ENCODE measurements at places on chromosomes 12 and 14.
A peak's percentile ranks its signal among the peaks of the same experiment; 100 is the strongest.

- DNase-seq = no peak
Observed at GRCh38 chr12:123070267-123071081, 80.4 kb downstream of the PITPNM2 start.

DNA sequence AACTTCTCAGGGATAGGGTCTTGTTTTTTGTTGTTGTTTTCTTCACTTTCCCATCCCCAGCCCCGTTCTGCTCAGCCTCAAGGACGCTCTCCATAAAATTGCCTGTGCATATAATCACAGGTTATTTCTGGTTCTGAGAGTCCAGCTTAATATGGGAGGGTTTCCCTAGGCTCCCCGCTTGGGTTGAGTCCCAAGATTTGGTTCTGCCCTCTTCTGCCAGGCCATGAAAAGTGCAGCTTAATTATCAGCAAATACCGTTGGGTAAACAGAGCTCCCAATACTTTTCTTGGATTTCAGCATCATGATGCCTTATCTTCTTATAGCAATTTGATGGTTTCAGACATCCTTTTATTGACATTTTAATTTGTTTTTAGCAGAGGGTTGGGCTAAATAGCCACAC, 75.6 kb downstream of the GRIN2B start:
- no peak for DNase-seq

- DNase-seq = no peak
Observed at GRCh38 chr14:54193871-54194270, 202.9 kb upstream of the CDKN3 start.

DNA sequence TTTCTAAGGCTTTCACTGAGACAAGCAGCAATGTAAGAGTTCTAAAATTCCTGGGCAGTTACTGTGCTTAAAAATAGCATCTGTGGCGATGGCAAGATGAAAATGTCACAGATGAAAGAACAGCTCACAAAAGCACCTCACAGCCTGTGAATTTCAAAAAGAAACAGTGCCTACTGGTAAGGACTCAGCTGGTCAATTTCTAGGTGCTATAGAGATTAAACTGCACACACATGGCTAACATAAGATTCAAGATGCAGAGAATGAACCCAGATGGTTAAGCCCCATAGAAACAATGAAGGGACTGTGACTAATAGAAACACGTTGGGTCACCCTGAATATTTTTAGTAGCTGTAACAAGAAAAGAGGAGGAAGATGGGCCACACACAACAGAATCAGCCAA, 12.0 kb upstream of the IL26 start:
- DNase-seq = no peak

- DNase-seq = no peak
Observed at GRCh38 chr12:48601013-48601756, 31.3 kb upstream of the LALBA start.

DNA sequence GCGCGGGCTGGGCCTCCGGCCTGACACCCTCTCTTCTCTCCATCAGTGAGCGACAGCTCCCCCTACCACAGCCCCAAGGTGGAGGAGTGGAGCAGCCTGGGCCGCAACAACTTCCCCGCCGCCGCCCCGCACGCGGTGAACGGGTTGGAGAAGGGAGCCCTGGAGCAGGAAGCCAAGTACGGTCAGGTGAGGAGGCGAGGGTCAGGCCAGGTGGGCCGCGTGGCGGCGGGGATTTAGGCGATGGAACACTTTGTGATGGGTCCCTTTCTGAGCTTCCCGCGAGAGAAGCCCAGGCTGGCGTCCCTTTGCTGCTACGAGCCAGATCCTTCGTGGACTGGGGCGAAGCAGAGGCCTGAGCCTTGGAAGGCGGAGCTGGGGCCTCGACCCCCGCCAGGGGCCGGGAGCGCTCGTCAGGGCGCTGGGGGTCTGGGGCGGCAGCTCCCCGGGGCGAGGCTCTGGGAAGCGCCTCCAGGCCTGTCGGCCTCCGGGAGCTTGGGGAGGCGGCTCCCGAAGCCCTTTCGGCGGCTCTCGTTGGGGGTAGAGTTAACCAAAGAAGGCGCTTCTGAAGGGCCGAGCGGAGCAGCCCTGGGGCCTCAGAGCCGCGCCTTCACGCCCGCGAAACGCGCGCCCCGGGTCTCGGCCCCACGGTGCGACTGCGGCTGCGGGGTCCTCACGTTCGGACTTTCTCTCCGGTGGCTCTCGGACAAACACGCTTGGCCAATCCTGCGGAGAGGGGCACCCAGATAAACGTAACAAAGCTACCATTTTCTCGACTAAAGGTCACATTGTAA, 5.0 kb downstream of the PAX9 start:
- DNase-seq = no peak

- no peak for DNase-seq
Observed at GRCh38 chr12:113537751-113538087, 66.0 kb upstream of the LHX5 start.

DNA sequence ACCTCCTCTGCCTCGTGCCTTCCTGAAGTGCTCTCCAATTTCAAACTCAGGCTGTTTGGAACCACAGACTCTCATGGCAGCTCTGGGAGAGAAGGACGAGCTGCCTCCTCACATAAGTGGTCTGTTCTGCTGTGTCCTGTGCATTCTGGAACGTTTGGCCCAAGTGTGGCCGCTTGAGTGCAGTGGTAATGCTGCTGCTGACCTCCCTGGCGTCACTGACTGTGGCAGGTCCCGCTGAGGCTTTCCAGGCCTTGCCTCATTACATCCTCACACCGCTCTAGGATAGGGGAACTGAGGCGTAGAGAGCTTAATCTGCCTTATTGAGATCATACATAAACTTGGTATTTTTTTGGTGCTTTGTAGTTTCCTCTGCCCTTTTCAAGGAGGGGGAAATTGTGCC, 14.2 kb downstream of the CCDC92 start:
- no peak for DNase-seq

DNA sequence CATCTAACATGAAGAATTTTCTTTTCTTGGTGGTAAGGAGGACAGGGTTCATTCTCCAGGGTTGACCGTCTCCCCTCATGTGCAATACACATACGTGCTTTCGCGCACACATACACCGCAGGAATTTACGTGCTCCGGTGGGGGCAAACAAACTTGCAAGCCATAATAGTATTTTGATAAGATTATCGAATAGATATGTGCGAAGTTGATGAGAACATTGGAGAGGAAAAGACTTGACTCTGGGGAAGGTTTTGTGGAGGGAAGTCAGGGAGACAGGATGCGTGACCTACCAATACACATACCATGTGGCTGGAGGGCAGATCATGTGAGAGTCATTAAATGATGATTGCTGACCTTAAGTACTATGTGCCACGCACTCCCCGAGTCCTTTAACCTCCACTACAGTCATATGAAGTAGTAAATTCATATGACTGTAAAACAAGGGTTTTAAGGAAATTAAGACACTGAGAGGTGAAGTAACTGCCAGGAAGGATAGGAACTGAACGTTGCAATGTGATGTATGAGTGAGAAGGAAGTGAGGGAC, 921 bp downstream of the RAD51B start:
- DNase-seq = no peak

- DNase-seq = no peak
Observed at GRCh38 chr14:104865631-104866441, 768 bp downstream of the CEP170B start.

GRCh38 chr12:46442738-46443137, 70.2 kb upstream of the SLC38A2 start:
- no peak for DNase-seq

- no peak for DNase-seq
Observed at GRCh38 chr14:63496837-63497400, 46.3 kb downstream of the PPP2R5E start.

DNA sequence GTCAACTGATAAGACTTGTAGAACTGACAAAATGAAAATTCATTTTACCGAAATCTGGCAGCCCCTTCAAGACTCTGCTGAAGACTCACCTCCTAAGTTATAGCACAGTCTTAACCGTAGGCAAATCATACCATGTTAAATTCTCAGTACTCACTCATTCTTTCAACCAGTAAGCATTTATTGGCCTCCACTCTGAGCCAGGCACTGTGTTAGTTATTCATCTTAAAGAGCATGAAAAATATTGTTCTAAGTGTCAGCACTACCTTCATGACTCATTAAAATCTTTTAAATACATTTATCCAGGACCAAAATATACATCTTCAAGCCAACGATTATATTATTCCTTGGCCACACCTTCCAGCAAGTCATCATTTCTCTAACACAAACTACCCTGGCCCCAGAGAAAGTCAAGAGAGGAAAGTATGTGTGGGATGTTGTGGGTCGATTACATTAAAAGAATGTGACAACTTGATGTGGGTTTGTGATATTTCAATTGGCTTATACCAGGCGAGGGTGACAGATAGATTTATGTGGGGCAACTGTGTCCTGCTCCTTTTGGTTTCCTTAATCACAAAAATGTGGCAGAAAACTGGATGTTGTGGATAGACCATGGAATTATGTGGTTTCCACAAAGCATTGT, 55.0 kb downstream of the TMEM30B start:
- DNase-seq = no peak

- DNase-seq = no peak
Observed at GRCh38 chr14:54399560-54399959, 2.8 kb downstream of the CDKN3 start.

DNA sequence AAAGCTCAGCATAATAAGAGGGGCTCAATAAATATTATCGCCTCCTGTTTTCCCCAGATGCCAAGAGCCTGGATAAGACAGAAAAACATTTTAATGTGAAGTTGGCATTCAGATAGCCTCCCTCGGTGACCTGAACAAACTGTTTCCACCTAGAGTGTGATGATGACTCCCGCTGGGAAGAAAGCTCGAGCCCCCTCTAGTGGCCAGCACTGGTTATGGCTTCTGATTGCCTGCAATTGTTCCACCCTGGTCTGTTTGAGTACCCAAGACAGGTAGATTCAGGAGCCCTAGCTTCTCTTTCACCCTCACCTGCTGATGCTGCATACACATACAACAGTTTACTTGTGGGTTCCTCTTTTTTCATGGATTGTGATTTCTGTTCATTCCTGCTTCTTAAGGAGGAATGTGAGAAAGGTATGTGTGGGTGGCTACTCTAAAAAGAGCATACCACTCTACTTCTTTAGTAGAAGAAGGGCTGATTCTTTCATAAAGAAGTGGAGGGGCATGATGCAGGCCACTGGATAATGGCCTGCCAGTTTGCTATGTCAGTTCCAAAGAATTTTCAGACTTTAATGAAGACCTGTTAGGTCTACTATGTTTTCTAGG, 6.4 kb downstream of the ERG28 start:
- DNase-seq = no peak

GRCh38 chr12:29133680-29134079, 15.4 kb upstream of the FAR2 start:
- DNase-seq = no peak

GRCh38 chr14:92753250-92753649, 4.8 kb upstream of the LGMN start:
- no peak for DNase-seq

GRCh38 chr14:81122326-81122725, 98.4 kb downstream of the GTF2A1 start:
- DNase-seq = no peak

DNA sequence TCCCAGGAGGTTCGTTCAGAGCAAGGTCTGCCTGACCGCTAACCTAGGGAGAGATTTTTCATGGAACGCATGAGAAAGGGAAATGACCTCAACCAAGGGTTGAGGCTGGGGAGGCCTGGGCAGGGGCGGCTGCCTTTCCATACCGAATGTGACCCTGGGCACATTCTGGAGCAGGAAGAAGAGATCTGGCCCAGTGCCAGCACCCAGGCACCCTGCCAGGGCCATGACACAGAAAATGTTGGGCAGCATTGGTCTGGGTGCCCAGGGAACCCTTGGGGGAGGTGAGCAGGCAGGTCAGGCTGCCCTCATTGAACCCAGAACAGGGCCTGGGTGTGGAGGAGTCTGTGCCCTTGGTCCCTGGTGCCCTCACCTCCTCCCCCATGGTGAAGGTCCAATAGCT, 106.8 kb downstream of the CALM1 start:
- DNase-seq = no peak

- no peak for DNase-seq
Observed at GRCh38 chr12:68873316-68873715, 59.7 kb downstream of the CPM start.

GRCh38 chr12:83919081-83919480, 993.5 kb downstream of the SLC6A15 start:
- no peak for DNase-seq

- no peak for DNase-seq
Observed at GRCh38 chr14:78488938-78489337, 318.8 kb downstream of the NRXN3 start.

DNA sequence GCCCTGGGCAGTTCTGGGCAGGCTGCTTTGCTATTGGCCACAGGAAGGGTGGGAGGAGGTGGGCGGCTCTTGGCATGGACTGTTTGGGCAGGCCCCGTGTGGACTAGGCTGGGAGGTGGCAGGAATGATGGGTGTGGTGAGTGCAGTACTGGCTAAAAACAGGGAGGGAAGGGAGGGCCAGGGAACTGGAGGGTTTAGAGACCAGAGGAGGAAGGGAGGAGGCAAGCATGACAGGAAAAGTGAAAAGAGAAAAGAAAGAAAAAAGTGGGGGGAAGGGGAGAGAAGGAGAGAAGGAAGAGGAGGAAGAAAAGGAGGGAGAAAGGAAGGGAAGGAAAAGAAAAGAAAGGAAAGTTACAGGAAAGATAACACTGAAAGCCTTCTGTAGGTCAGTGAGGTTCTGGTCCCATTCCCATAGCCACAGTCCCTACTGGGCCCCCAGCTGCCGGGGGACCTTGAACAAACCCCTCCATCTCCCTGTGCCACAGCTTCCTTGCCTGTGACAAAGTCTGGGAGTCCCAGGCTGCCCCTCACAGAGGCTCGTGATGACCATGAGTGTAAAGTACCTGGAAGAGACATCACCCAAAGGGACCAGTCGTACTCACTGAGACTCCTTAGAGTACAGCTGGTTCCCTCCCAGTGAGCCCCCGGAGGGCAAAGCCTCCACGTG, 1.1 kb upstream of the C14orf132 start:
- DNase-seq = no peak

DNA sequence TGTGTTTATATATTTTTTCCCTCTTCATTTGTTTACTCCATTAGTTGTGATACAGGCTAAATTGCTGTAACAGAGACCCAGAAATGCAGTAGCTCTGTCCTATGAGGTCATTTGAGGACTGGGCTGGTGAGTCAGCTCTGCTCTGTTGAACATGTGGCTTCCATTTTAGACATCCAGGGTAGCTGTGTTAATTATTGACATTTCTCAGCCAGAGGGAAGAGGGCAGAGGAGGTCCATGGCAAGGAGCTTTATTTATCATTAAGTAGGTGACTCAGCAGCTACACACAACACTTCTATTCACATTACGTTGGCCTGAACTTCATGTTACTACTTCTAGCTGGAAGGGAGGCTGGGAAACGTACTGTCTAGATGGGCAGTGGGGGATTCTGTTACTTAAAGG, 85.4 kb downstream of the PTCSC3 start:
- peak; percentile 84 for DNase-seq

GRCh38 chr14:71410578-71411284, 503.5 kb downstream of the PCNX1 start:
- DNase-seq = no peak

DNA sequence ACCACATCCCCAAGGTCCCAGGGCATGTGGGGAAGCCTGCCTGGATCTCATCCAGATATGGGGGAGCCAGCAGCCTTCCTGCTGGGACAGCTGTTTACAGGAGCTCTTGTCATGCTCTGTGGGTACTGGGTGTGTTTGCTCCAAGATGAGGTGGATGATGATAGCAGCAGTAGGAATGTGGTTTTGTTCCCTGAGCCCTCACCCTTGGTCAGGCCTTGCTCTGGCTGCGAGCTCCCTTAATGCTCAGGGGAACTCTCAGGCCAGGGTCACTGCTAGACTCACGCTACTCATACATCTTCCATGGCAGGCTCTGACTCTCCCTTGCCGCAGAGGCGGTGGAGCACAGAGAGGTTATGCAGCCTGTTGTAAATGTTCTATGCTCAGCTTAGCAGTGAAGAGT, 990.3 kb downstream of the AACS start:
- no peak for DNase-seq

Data from NCI-H446 treated with DMSO at 0.1 percent for 48 hours (cell line).